ENCODE measurements at places on chromosomes 7 and 10. TPM values are rescaled to one million over a fixed set of nuclear protein-coding genes. Genes with fewer than 3 reads are reported as not detected.

Gene SEMA3C
- total RNA-seq = 0.54 TPM

Gene CALML3
- total RNA-seq = not detected

Gene MMD2
- total RNA-seq = not detected

Gene HOGA1
- 1.2 TPM for total RNA-seq

DNA sequence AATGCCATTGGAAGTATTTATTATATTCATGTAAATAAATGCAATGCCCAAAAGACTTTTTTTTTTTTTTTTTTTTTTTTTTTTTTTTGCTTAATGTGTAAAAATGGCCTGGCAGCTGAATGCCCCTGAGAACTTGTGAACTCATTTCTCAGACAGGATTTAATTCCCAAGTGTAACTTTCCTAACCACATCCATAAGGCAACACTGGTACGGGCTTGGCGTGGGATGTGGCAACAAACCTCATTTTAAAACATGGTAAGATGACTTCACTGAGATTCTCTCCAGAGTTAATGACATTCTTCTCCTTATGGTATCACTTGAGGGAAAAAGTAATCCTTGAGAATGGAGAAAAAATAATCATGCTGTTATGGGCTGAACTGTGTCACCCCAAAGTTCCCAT, 150.4 kb downstream of the DGKI start:
- no peak for DNase-seq

GRCh38 chr10:89398003-89398749, 5.8 kb downstream of the IFIT1 start:
- no peak for DNase-seq

DNA sequence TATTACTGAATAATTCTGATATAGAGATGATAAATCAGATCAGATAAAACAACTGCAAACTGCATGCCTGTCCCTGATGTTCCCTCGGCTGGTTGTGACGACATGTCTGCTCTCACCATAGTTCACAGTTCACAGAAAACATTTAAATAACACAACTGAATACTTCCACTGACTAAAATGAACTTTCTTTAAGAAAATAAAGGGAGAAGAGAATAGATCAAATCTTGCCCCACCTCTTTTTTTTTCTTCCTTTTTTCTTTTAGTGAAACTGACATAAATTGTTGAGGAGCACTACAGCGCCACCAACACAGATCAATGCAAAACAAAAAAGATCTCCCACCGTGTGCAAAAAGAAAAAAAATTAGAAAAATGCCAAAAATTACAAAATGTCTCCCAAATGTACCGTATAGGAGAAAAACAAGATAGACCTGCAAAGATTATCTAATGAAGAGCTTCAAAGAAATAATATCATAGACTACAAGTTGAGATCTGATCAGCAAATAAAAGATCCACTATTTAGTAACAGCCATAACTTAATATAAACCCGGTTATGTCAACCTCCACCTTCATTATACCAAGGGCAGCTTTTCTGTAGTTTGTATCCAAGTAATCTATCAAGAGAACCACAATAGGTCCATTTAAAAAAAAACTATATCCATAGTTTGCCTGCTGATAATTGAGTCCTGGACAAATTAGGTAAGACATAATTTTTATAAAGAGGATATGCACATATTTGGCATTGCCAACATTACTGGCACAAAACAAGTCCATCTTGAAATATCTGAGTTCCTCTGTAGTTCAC, 30.7 kb upstream of the EPC1 start:
- peak; percentile 7 for DNase-seq

DNA sequence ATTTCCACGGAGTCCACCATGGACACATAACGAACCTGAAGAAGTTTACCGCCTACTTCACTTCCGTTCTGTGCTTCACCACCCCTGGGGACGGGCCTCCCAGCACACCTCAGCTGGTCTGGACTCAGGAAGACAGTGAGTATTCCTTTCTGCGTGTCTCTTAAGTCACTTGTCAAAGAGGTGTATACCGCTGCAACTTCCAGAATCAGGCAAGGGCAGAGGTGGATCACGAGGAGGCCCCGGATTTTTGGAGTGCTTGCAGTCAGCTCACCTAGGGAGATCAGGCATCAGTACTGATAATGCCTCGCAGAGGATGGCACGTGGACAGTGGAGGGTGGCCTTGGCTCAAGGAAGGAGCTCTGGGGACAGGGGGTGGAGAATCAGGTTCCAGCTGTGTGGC, 630.4 kb upstream of the FOXK1 start:
- no peak for DNase-seq

DNA sequence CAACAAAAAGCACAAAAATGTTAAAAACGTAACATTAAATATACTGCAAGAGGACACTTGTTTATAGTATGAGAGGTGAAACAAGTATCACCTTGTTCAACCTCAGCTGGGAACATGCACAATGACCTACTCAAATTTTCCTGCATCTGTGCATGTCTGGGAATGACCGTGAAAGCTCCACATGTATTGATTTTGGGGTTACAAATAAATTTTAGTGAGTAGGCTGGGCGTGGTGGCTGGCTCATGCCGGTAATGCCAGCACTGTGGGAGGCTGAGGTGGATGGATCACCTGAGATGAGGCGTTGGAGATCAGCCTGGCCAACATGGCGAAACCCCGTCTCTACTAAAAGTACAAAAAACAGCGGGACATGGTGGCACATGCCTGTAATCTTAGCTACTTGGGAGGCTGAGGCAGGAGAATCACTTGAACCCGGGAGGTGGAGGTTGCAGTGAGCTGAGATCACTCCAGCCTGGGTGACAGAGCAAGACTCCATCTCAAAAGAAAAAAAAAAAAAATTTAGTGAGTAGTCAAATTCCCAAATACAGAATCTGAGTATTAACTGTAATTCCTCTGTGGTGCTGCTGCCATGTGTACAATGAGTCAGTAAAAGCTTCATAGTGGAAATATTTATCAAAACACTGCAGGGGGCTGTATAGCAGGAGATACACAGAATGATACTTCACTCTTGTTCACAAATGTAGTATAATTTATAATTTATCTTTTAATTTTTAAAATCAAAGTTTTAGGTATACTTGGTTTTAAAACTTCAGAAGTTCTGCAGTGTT, 41.1 kb downstream of the SUGCT start:
- DNase-seq = no peak

All from neural progenitor cell (in vitro differentiated cells).